ENCODE measurements at places on chromosomes 4 and X.

GRCh38 chr4:83172371-83172770 is 57.8 kb upstream of the PLAC8 start:
- no peak for DNase-seq

- DNase-seq, result no peak
Observed at GRCh38 chr4:154471526-154472331, 19.9 kb downstream of the DCHS2 start.

GRCh38 chr4:34678431-34678830 is 1565.9 kb downstream of the ARAP2 start:
- DNase-seq, result no peak

DNA sequence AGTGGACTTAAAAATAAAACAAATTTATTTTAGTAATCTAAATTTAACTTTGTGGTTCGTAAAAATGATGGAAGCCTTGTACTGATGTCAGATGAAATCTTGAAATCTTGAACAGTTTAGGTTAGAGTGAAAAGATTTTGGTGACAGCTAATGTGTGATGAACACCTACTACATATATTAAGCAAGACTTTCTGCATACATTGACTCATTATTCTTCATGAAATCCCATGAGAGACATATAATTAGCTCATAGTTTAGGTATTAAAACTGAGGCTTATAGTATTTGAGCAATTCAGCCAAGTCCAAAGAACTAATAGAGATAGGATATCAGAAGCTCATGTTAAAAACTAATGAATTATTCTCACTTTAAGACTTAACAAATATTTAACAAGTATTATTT is 66.9 kb upstream of the PCDH7 start:
- no peak for DNase-seq

GRCh38 chrX:52265713-52266112 is 81.0 kb downstream of the MAGED4 start:
- no peak for DNase-seq

GRCh38 chrX:68693481-68694434 is 46.3 kb downstream of the STARD8 start:
- no peak for DNase-seq
